ENCODE measurements at places on chromosomes 5 and 9. TPM values are rescaled to one million over a fixed set of nuclear protein-coding genes. Genes with fewer than 3 reads are reported as not detected.
A peak's percentile ranks its signal among the peaks of the same experiment; 100 is the strongest.

CSF2 gene
- 0.51 TPM for total RNA-seq

GRCh38 chr5:139668924-139669661 is 20.9 kb downstream of the CXXC5 start:
- DNase-seq, result no peak

DNA sequence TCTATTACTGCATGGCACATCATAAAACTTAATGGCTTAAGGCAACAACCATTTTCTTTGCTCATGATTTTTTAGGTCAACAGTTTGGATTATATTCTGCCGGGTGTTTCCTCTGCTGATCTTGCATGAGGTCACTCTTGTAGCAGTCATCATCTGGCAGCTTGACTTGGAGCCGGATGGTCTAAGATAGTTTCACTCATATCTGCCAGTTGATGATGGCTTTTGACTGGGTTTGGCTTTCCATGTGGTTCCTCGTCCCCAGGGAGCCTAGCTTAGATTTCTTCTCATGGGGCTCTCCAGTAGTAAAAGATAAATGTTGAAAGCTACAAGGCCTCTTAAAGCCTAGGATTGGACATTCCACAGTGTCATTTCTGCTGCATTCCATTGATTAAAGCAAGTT is 27.4 kb downstream of the LNPEP start:
- peak; percentile 60 for DNase-seq

- DNase-seq, result no peak
These were observed 297.9 kb downstream of the EFNA5 start for GRCh38 chr5:107372723-107373450.

DNA sequence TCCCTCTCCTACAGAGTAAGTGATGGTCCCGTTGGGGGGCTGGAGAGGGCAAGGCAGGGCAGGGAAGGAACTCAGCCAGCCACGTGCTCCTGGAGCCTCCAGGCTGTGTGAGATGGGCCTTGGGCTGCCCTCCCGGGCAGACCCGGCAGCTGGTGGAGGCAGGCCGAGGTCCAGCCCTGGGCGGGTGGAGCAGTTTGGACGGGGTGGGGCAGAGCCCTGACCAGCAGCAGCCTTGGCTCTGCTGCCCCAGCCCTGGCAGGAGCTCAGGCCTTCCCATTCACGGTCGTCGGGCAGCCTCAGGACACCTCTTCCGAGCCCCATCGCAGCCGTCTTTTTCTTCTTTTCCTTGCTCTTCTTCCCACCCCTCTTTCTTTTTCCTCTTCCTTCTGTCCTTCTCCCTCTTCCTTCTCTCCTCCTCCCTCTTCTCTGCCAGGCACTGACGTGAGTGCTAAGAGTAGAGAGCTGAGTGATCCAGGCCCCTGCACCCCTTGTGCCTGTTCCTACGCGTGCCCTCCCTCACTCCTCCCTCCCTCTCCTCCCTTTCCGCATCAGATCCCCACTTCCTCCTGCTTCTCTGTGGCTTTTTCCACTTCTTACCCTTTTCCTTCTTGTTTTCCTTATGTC is 42.8 kb downstream of the AMBP start:
- DNase-seq, result no peak

ARSI gene
- total RNA-seq, result 2.7 TPM

All from aorta (tissue), 5 donors.